ENCODE measurements at places on chromosomes 2 and 18. TPM values are rescaled to one million over a fixed set of nuclear protein-coding genes. Genes with fewer than 3 reads are reported as not detected.

Gene VWA3B
- total RNA-seq: 0.66 TPM

Gene LIPG
- 78.8 TPM for total RNA-seq

Gene REG3A
- total RNA-seq: not detected

Gene ZSWIM2
- not detected for total RNA-seq

Gene CAVIN2
- total RNA-seq: 3.2 TPM

Gene HOXD13
- total RNA-seq: not detected

Gene TRIB2
- total RNA-seq: 9.0 TPM

Gene BCL2
- total RNA-seq: 1.6 TPM

Gene TTR
- not detected for total RNA-seq

Gene CDKL4
- total RNA-seq: 3.0 TPM

Gene CEBPZ
- total RNA-seq: 30.2 TPM

Gene DLX2
- under 0.01 TPM for total RNA-seq

Gene SULT1C3
- not detected for total RNA-seq

Gene PCARE
- total RNA-seq: not detected

Gene PID1
- 0.53 TPM for total RNA-seq

Gene CCDC178
- not detected for total RNA-seq

Gene PSMD1
- total RNA-seq: 114 TPM

Gene RNF152
- total RNA-seq: 51.3 TPM

Gene RAB17
- 8.9 TPM for total RNA-seq

Gene OTOS
- not detected for total RNA-seq

Gene PKDCC
- 0.17 TPM for total RNA-seq

Gene COLEC11
- total RNA-seq: not detected

Gene METTL4
- 14.5 TPM for total RNA-seq

Gene KCNG3
- 0.17 TPM for total RNA-seq

Gene TEX44
- not detected for total RNA-seq

Gene APCDD1
- total RNA-seq: 2.4 TPM

Gene SH2D6
- not detected for total RNA-seq

Gene KLHL29
- 16.3 TPM for total RNA-seq

Gene PAX8
- total RNA-seq: 3.3 TPM

Gene MDH1B
- 1.8 TPM for total RNA-seq

Gene PHOSPHO2
- 3.0 TPM for total RNA-seq

Gene GKN2
- total RNA-seq: not detected

Gene LCT
- not detected for total RNA-seq

Gene PLCD4
- 1.8 TPM for total RNA-seq

Gene CIB4
- not detected for total RNA-seq

Gene HAAO
- 0.67 TPM for total RNA-seq

Gene LYPD1
- total RNA-seq: not detected
